Mesenteric fat pad (tissue), 1 donor: ENCODE measurements at places on chromosomes 1 and 21. TPM values are rescaled to one million over a fixed set of nuclear protein-coding genes. Genes with fewer than 3 reads are reported as not detected.
A peak's percentile ranks its signal among the peaks of the same experiment; 100 is the strongest.

- DNase-seq: no peak
These were observed 28.6 kb downstream of the PUM1 start for GRCh38 chr1:31036749-31037500.

The CELA2B gene
- total RNA-seq: not detected

GRCh38 chr1:159122005-159122621 is 45.5 kb upstream of the AIM2 start:
- no peak for DNase-seq

- DNase-seq: no peak
These were observed 339 bp upstream of the RNPC3 start for GRCh38 chr1:103525114-103525606.

DNA sequence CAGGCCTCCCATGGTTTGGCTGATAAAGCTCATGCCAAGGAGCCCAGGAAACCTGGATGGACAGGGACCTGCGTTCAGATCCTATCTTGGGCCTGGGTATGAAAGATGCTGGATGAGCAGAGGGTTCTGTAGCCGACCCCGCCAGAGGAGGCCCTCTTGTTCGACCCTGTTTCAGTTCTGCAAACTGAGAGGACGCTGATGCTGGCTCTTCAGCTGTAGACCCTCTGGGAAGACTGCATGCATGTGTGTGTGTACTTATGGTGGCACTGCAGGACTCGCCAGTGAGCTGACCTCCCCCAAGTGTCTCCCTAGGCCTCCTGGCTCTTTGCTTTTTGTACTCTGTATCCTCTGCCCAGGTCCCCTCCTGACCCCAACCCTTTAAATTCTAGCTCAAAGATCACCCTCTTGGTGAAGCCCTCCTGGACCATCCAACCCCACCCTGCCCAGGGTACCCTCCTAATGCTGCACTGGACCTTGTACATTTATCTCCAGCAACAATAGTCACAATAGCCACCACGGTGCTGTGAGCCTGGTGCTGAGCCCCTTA is 1.6 kb downstream of the EPS8L3 start:
- DNase-seq: no peak

DNA sequence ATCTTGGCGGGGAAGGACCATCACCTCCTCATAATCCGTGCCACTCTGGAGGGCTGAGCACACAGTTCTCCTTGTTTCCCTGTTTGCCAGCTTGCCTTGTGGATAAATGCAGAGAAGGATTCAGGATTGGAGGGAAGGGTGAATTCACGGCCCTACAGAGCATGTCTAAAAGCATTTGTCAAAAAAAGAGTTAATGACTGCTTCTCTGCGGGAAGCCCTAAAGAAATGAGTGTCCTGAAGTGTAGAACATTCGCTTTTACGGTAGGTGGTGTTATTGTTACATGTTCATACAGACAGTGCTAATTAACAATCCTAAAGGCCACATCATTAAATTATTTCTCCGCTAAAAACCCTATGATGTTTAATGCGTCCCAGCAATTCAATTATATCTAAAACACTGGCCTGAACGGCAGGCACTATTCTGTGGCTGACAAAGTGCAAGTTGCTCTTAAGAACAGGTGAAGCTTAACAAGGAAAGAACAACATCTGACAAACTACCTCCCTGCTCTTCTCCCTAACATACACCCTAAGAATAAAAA is 112.3 kb upstream of the NFIA start:
- no peak for DNase-seq

DNA sequence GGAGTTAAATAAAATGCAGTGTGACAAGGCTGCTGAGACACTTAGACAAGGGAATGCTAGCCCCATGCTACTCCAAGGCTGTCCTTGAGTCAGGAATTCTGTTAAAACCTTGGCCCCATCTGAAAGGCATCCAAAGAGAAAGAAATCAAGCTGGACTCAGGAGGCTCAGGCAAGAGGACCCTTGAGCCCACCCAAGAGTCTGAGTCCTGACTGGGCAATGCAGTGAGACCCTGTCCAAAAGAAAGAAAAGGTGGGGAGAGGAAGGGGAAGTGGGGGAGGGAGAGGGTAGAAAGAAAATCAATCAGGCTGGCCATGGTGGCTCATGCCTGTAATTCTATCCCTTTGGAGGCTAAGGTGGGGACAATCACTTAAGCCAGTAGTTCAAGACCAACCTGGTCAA is 26.7 kb downstream of the CLSTN1 start:
- peak; percentile 49 for DNase-seq

- no peak for DNase-seq
These were observed 29.9 kb downstream of the MRAP start for GRCh38 chr21:32328595-32328994.

DNA sequence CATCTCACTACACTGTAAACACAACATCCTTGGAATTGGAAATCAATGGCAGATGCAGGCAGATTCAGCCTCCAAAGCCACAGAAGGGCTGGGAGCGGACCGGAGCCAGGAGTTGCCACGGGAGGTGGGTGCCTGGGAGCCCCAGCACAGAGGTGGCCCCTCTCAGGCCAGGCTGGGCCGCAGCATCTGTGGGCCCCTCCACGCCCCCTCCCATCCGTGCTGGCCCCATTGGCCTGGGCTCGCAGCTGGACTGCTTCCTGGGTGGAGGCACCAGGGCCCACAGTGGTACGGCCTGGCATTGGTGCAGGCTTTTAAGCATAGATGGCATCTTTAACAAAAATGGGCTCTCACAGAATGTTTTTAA is 64.2 kb downstream of the SLX9 start:
- no peak for DNase-seq

DNA sequence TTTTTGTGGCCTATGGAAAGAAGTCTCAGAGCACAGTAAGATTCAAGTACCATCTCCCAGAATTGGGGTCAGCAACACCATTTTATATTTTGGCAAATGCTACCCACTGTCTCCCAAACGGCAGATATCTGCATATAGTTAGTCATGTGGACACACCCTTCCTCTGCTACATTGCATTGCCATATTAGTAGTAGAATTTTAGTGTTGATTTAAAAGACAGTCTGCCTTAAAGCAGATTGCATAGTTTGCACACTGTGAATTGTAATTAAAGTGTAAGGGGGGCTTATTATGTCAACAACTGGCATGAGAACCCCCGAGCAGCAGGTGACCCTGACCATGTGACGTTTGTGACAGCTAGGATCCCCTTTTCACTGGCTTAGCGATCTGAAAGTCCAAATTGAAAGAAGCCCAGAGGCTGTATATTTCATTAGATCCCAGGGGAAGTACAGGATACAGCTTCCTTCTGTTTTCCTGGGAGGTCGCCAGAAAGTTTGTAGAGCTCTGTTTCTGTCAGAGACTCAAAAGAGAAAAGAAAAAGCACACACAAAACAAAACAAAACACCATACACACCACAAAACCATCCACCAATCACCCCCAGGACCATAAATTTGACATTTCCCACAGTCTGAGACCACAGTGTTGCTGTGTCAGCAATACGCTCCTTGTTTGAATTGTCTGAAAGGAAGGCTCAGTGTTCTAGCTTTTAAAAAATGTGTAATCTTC is 172.4 kb downstream of the NFIA start:
- no peak for DNase-seq

DNA sequence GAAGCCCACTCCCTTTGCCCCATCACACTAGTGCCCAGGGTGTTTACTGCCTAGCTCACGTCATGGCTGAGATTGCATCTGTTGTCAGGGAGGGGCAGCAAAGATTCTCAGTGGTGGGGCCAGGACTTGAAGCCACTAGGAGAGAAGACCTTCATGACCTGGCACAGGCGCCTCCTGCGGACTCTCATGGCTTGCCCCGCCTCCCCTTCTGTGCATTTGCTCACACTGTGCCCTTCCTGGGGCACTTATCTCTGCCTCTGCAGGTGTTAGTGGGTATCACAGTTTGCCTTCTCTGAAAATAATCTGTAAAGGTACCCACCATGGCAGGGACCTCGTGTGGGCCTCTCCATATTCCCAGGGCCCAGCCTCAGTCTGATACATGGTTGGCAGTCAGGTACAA is 20.1 kb downstream of the PTPRU start:
- peak; percentile 87 for DNase-seq

GRCh38 chr21:33698087-33698860 is 56.0 kb downstream of the ITSN1 start:
- no peak for DNase-seq

- DNase-seq: no peak
These were observed 350.7 kb downstream of the NTNG1 start for GRCh38 chr1:107491582-107491981.

- DNase-seq: no peak
These were observed 75.1 kb upstream of the GNG4 start for GRCh38 chr1:235724730-235725129.

- peak; percentile 75 for DNase-seq
These were observed 19.9 kb downstream of the DHCR24 start for GRCh38 chr1:54866801-54867716.

GRCh38 chr1:170694172-170694926 is 30.4 kb downstream of the PRRX1 start:
- DNase-seq: no peak

DNA sequence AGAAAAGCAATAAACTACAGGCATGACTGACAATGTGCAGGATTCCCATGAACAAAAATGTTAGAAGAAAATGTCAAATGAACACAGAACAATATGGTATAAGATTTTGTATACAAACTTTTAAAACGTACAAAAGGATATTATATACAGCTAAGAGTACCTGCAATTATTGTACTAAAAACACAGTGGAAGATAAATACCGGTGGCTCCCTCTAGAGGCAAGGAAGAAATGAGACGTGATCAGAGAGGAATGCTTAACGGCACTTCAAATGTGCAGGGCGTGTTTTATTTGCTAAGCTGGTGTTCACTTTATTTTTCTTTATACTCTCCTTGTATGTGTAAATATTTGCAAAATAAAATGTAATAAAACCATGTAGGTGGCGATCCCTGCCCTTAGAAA is 191.8 kb upstream of the SAMSN1 start:
- no peak for DNase-seq
